H9 (cell line): ENCODE measurements at places on chromosomes 3 and 15. TPM values are rescaled to one million over a fixed set of nuclear protein-coding genes. Genes with fewer than 3 reads are reported as not detected.

- H3K4me1 ChIP-seq, result no peaks in the 10 kb centered on the region
- no peaks in the 10 kb centered on the region for H3K27me3 ChIP-seq
- no peak for DNase-seq
- peaks cover 6% of the 10 kb centered on the region; the same call in 1 of the 2 replicates for H3K36me3 ChIP-seq
Observed at GRCh38 chr3:134348524-134348923, 25.7 kb downstream of the AMOTL2 start.

DNA sequence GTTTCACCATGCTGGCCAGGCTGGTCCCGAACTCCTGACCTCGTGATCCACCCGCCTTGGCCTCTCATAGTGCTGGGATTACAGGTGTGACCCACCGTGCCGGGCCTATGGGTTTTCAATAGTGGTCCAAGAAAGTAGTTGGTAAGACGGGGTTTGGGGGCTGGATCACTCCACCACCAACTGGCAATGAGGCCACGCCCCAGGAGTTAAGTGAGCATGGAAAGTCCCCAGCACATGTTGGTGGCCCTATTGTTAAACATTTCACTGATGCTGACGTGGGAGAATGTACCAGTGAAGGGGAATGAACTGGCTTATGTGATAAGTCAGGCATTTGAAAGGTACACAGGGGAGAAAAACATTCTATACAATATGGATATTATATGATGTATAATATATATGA is 80.4 kb downstream of the CHRD start:
- no peaks in the 10 kb centered on the region for H3K27me3 ChIP-seq
- no peak overlapping the region for H3K4me3 ChIP-seq
- DNase-seq, result no peak
- H3K27ac ChIP-seq, result no peak overlapping the region
- H3K4me1 ChIP-seq, result no peaks in the 10 kb centered on the region
- peaks cover 9% of the 10 kb centered on the region for H3K36me3 ChIP-seq

- H3K27me3 ChIP-seq, result no peaks in the 10 kb centered on the region
- H3K4me3 ChIP-seq, result no peak overlapping the region
- H3K36me3 ChIP-seq, result no peaks in the 10 kb centered on the region
- no peak overlapping the region for H3K27ac ChIP-seq
Observed at GRCh38 chr3:167798443-167798842, 62.9 kb downstream of the SERPINI1 start.

DNA sequence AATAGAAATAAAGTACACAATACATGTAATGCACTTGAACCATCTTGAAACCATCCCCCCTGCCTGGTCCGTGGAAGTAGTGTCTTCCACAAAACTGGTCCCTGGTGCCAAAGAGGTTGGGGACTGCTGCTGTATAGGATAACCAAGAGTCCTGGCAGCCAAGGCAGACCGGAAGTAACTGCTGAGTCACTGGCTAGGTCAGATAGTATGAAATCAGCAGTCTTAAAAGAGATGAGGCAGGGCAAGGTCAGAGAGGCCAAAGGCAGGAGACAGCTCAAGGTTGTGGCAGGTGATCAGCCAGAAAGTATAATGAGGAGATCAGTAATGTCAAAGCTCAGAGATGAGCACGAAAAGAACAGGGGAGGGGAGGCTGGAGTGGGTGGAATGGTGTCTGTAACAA is 60.2 kb downstream of the MAP3K13 start:
- no peak for DNase-seq
- no peak overlapping the region for H3K4me3 ChIP-seq
- H3K27ac ChIP-seq, result no peak overlapping the region

The TMEM207 gene
- total RNA-seq, result not detected in 2 replicates

- H3K4me1 ChIP-seq, result no peaks in the 10 kb centered on the region
Observed at GRCh38 chr3:53816425-53816824, 29.8 kb downstream of the CHDH start.

- no peak for DNase-seq
- no peaks in the 10 kb centered on the region for H3K36me3 ChIP-seq
- H3K4me1 ChIP-seq, result no peaks in the 10 kb centered on the region
Observed at GRCh38 chr15:44698641-44699040, 12.5 kb downstream of the PATL2 start.

The LRRIQ4 gene
- total RNA-seq, result 0.26 TPM in 1 of 2 replicates, not detected in the other

GRCh38 chr15:59543721-59544547 is 67.6 kb upstream of the GCNT3 start:
- no peak overlapping the region for H3K4me3 ChIP-seq
- no peaks in the 10 kb centered on the region for H3K36me3 ChIP-seq
- no peak for DNase-seq
- no peak overlapping the region for H3K27ac ChIP-seq
- H3K27me3 ChIP-seq, result no peaks in the 10 kb centered on the region
- no peaks in the 10 kb centered on the region for H3K4me1 ChIP-seq

The OR5H1 gene
- total RNA-seq, result not detected in 2 replicates

The ANKRD63 gene
- total RNA-seq, result 0.26 and 0.46 TPM in 2 replicates

- DNase-seq, result no peak
- H3K4me1 ChIP-seq, result no peaks in the 10 kb centered on the region
- H3K4me3 ChIP-seq, result no peak overlapping the region
- H3K27ac ChIP-seq, result no peak overlapping the region
- H3K36me3 ChIP-seq, result no peaks in the 10 kb centered on the region
- H3K27me3 ChIP-seq, result no peaks in the 10 kb centered on the region
Observed at GRCh38 chr3:25281732-25282126, 146.3 kb upstream of the RARB start.

DNA sequence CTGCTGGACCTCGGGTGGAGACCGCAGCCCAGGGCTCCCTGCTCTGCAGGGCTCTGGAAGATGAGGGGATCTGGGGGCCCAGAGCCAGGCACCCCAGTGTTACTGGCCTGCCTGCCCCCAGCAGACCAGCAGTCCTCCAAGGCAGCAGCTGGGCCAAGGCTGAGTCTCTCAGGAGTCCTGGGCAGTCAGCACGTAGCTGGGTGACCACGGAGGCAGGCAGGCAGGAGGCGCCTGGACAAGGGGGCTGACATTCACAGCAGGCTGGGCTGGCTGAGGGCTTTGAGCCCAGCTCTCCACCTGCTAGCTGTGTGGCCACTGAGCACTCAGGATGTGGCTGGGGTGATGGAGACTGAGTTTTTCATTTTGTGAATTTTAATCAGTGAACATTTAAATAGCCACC is 67.9 kb downstream of the IQSEC1 start:
- peaks cover 2% of the 10 kb centered on the region; the same call in 1 of the 2 replicates for H3K4me1 ChIP-seq
- no peak overlapping the region for H3K27ac ChIP-seq
- H3K4me3 ChIP-seq, result no peak overlapping the region
- no peaks in the 10 kb centered on the region for H3K36me3 ChIP-seq

The CD200R1 gene
- total RNA-seq, result not detected in 2 replicates

- H3K4me3 ChIP-seq, result no peak overlapping the region
- no peak overlapping the region for H3K27ac ChIP-seq
- H3K36me3 ChIP-seq, result no peaks in the 10 kb centered on the region
- DNase-seq, result no peak
Observed at GRCh38 chr15:31335989-31336592, 9.5 kb downstream of the KLF13 start.
